ENCODE measurements at places on chromosomes 6 and 20. TPM values are rescaled to one million over a fixed set of nuclear protein-coding genes. Genes with fewer than 3 reads are reported as not detected.

DNA sequence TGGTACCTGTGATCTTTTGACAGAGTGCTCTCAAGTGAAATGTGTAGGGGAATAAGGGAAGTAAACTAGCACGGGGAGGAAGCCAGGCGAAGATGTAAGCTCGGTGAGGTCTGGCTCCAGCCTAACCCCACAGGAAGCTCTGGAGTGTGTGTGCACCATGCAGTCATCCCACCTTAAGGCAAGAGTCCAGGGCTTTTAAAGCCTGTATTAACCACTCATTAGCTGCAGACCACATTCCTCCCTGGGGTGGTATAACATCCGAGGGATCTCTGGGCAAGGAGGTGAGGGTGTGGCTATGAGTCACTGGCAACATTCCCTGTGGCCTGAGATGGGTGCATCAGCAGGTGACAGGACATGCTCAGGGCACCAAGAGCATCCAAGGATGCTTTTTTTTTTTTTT is 12.5 kb upstream of the RANBP9 start:
- H3K4me3 ChIP-seq: no peak overlapping the region
- no peaks in the 10 kb centered on the region for H3K36me3 ChIP-seq
- H3K27me3 ChIP-seq: no peaks in the 10 kb centered on the region

DNA sequence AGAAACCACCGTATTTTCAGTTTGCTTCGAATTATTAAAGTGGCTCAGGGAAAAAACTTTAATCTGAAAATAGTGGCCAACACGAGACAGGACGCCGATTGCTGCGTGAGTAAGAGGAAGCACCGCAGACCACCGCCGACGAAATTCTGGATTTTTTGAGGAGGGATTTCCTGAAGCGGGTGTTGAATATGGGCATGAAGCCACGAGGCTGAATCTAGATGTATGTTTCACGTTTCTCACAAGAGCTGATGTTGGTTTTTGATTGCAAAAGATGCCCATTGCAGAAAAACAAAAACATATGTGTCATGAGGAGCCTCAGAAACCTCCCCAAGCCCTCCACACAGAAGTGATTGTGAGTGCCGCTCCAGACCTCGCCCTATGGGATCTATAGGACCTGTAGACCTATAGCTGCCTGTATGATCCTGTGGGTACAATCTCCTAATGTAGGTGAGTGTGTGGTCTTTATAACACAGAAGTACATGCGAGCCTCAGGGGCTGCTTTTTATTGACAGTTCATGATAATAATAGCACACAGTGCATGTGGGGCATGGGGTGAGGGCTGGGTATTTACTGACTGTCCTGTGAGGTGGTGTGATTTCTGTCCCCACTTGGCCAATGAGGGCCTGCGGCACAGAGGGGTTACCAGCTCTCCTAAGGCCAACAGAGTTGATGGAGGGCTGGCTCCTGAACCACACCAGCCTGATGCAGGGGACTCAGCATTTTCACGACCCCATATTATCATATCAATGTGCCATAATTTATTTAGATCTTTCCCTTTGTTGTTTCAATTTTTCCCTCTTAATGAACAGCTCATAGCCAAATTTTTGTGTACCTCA is 243.9 kb downstream of the DLL1 start:
- peaks cover 13% of the 10 kb centered on the region for H3K4me1 ChIP-seq
- H3K36me3 ChIP-seq: no peaks in the 10 kb centered on the region
- DNase-seq: no peak
- no peak overlapping the region for H3K27ac ChIP-seq
- H3K4me3 ChIP-seq: no peak overlapping the region
- H3K27me3 ChIP-seq: no peaks in the 10 kb centered on the region

DNA sequence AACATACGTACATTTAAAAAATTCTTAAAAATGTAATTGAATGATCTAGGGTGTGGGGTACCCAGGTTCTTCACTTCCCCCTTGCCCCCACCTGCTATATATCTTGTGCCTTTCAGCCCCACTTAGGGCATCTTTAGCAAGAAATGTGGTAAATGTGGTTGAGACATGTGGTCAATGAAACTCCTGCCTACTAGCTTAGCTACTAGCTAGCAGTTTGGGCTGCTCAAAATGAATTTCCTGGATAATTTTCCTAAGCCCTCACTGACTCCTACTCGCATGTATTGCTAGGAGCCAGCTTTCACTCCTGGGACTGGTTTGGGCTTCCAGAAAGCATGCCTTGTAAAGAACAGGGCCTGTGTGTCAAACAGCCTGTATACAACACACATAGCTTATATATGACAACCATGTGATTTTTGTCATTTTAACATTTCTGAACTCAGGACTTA is 257.3 kb downstream of the ATXN1 start:
- no peak overlapping the region for H3K4me3 ChIP-seq
- no peaks in the 10 kb centered on the region for H3K27me3 ChIP-seq
- no peak overlapping the region for H3K27ac ChIP-seq
- H3K36me3 ChIP-seq: no peaks in the 10 kb centered on the region
- H3K4me1 ChIP-seq: peaks cover 5% of the 10 kb centered on the region

DNA sequence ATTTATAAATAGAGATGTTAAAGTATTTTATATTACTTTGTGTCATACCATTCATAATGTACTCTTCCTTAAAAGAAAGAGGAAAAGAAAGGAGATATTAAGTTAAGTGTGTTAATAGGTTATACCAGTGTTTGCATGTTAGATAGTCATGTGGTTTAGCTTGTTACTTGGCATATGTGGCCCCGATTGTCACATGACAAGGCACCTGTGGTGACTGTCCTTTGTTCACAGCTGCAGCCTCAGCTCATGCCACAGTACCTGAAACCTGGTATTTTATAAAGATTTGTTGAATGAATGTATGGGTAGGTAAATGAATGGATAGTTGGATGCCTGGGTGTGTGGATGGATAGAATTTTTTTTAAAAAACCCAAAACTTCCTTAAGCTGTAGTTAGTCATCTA is 306.1 kb upstream of the FLRT3 start:
- H3K4me3 ChIP-seq: no peak overlapping the region
- H3K4me1 ChIP-seq: no peaks in the 10 kb centered on the region
- H3K36me3 ChIP-seq: no peaks in the 10 kb centered on the region
- no peak for DNase-seq

- no peaks in the 10 kb centered on the region for H3K4me1 ChIP-seq
- H3K4me3 ChIP-seq: no peak overlapping the region
- H3K27ac ChIP-seq: no peak overlapping the region
- H3K27me3 ChIP-seq: no peaks in the 10 kb centered on the region
These were observed 640.2 kb downstream of the PTPRT start for GRCh38 chr20:42549496-42549895.

DNA sequence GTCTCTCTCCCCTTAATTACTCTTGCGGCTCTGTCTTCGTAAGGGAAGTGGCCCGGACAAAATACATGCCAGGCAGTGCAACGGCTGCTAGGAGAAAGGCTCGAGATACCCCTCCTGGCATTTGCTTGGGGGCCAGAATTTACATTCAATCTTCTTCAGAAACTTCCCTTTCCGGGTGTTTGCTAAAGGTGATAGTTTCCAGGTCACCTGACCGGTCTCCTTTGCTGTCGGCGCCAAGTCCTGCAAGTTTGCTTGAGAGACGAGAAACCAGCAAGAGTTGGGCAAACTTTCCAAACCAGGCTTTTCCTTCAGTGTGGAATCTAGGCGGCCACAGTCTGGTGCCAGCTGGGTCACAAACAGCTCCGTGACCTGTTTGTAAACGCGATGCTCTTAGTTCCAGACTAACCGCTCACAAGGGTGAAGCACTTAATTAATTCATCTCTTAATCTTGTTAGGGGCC is 563 bp upstream of the SRSF3 start:
- peak; percentile 38 for DNase-seq
- H3K4me3 ChIP-seq: peak overlapping the region; percentile 55
- H3K36me3 ChIP-seq: peaks cover 20% of the 10 kb centered on the region
- H3K27me3 ChIP-seq: no peaks in the 10 kb centered on the region
- H3K4me1 ChIP-seq: peaks cover 29% of the 10 kb centered on the region

- H3K27me3 ChIP-seq: no peaks in the 10 kb centered on the region
- H3K4me3 ChIP-seq: peak overlapping the region; percentile 41
- no peak overlapping the region for H3K27ac ChIP-seq
- H3K4me1 ChIP-seq: no peaks in the 10 kb centered on the region
These were observed 41.7 kb downstream of the PTCHD4 start for GRCh38 chr6:48069280-48069679.

- H3K36me3 ChIP-seq: no peaks in the 10 kb centered on the region
- peak; percentile 26 for DNase-seq
- H3K4me3 ChIP-seq: no peak overlapping the region
- no peaks in the 10 kb centered on the region for H3K27me3 ChIP-seq
- no peaks in the 10 kb centered on the region for H3K4me1 ChIP-seq
- H3K27ac ChIP-seq: no peak overlapping the region
These were observed 47.7 kb downstream of the AKAP7 start for GRCh38 chr6:131182991-131183425.

DNA sequence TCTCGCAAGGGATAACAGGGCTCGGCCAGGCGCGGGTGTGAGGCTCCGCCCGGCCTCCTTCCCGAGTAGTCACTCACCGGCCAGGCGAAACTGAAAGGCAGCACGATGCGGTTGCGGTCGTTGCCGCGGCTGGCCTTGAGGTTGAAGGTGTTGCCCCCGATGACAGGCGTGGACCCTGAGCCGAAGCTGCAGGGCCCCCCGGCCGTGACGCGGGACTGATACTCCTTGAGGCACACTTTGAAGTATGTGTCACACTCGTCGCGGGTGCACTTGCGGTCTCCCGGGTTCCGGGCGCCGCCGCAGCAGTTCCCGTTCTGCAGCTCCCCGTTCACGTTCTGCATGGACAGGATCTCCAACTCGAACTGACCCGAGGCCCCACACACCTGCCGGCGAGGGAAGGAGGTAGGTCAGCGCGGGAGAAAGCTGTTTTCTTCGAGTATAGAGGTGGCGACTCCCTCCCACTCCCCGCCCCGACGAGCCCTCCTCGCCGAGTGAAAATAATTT is 1.1 kb downstream of the JAG1 start:
- peak overlapping the region; percentile 91 for H3K27ac ChIP-seq
- DNase-seq: no peak
- no peaks in the 10 kb centered on the region for H3K27me3 ChIP-seq
- H3K4me3 ChIP-seq: peak overlapping the region; percentile 68

- H3K27ac ChIP-seq: no peak overlapping the region
- no peaks in the 10 kb centered on the region for H3K27me3 ChIP-seq
- no peak for DNase-seq
- no peak overlapping the region for H3K4me3 ChIP-seq
These were observed 3.2 kb downstream of the USP45 start for GRCh38 chr6:99512033-99512432.

DNA sequence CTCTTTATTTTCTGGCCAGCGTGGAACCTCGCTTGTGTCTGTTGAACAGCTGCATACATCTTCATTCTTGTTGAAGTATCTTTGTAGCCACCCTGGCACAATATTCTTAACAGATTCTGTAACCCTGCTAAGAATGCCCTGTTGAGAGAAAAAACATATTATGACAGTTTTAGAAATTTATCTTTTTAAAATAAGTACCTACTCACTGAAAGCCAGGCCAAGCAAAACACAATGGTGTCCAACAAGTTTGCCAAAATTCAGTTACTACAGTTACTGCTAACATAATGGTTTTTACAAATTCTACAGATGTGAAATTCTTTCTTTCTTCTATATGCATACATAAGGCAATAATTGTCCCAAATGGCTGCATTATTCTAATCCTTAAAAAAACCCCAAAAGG is 18.2 kb downstream of the NUP153 start:
- no peak overlapping the region for H3K27ac ChIP-seq
- H3K27me3 ChIP-seq: no peaks in the 10 kb centered on the region
- no peak overlapping the region for H3K4me3 ChIP-seq
- peaks cover 50% of the 10 kb centered on the region for H3K4me1 ChIP-seq
- no peak for DNase-seq

DNA sequence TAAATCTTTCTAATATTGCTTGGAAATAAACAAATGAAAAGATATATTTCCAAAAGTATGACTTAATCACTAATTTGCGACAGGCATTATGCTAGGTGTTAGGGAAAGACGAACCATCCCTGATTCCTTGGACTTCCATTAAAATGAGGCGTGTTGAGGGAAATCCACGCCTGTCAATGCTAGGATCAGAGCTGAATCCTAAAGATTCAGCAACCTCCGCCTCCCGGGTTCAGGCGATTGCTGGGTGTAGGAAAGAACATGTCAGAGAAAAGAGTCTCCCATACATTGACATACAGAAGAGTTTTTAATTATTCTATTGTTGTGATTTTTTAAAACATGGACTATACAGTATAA is 16.8 kb upstream of the PRSS16 start:
- no peaks in the 10 kb centered on the region for H3K36me3 ChIP-seq
- H3K4me1 ChIP-seq: no peaks in the 10 kb centered on the region
- H3K4me3 ChIP-seq: no peak overlapping the region
- H3K27ac ChIP-seq: no peak overlapping the region
- H3K27me3 ChIP-seq: peaks cover 36% of the 10 kb centered on the region

- peak overlapping the region; percentile 96 for H3K4me3 ChIP-seq
- no peak for DNase-seq
- H3K4me1 ChIP-seq: peaks cover 42% of the 10 kb centered on the region
- peak overlapping the region; percentile 96 for H3K27ac ChIP-seq
These were observed 124.0 kb upstream of the SLC2A12 start for GRCh38 chr6:134176264-134176975.

DNA sequence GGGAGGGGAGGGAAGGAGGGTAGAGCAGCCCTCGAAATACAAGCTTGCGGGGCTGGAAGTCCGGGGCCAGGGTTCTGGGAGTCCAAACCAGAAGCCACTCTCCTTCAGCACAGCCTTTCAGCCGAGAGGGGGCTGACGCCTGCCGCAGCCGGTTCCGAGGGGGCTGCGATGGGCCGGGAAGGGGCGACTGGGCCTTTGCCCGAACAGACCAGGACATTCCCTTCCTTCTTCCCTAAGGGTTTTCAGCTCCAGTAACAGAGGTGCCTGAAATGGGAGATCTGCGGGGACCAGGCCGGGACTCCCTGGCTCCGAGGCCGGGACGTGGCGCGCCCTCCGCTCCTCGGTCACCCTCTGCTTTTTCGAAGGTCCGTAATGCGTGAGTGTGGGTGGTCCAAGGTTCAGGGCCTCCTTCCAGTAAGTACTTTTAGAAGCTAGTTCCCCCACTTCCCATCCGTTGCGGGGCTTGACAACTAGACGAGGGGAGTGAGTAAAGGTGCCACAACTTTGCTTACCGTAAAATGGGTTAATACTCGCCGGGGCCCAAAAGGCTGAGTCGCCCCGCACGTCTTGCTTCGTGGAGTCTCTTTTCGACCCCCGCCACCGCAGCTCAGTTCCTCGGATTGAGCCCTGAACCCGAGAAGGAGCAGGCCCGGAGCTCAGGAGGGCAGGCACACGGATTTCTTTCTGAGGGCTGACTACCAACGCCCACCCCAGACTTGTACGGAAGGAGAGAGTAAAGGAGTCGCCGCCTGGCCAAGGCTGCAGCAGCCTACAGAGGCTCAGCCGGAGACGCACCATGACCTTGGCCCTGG is 2.9 kb upstream of the OLIG3 start:
- peaks cover 97% of the 10 kb centered on the region for H3K27me3 ChIP-seq
- peak overlapping the region; percentile 33 for H3K4me3 ChIP-seq
- DNase-seq: no peak
- no peaks in the 10 kb centered on the region for H3K36me3 ChIP-seq

- no peaks in the 10 kb centered on the region for H3K4me1 ChIP-seq
- H3K27me3 ChIP-seq: no peaks in the 10 kb centered on the region
- no peak overlapping the region for H3K4me3 ChIP-seq
- H3K36me3 ChIP-seq: no peaks in the 10 kb centered on the region
These were observed 92.4 kb upstream of the EYS start for GRCh38 chr6:65799389-65799788.

- no peak overlapping the region for H3K4me3 ChIP-seq
- H3K27ac ChIP-seq: peak overlapping the region; percentile 100
- H3K36me3 ChIP-seq: peaks cover 13% of the 10 kb centered on the region
- peaks cover 37% of the 10 kb centered on the region for H3K4me1 ChIP-seq
- no peak for DNase-seq
These were observed 10.3 kb downstream of the ZMYND8 start for GRCh38 chr20:47346172-47346571.

SLC32A1 gene
- total RNA-seq: not detected

SGK2 gene
- 1.2 TPM for total RNA-seq

HTR1B gene
- 0.42 TPM for total RNA-seq

CRISP2 gene
- total RNA-seq: not detected

NOX3 gene
- not detected for total RNA-seq

RAET1G gene
- not detected for total RNA-seq

All from tibial nerve (tissue), 4 donors.